ENCODE measurements at places on chromosomes 6 and 20. TPM values are rescaled to one million over a fixed set of nuclear protein-coding genes. Genes with fewer than 3 reads are reported as not detected.

Gene KCNQ2
- not detected for total RNA-seq

Gene ASCC3
- total RNA-seq, result 105 TPM

Gene FNDC11
- 1.3 TPM for total RNA-seq

Gene RSPO3
- total RNA-seq, result not detected

Gene GPR6
- not detected for total RNA-seq

Gene MAP1LC3A
- 15.5 TPM for total RNA-seq

Gene ANKEF1
- total RNA-seq, result 3.3 TPM

Gene PREX1
- 109 TPM for total RNA-seq

Gene TLDC2
- total RNA-seq, result not detected

Gene NHSL1
- total RNA-seq, result 142 TPM

Gene CRIP3
- not detected for total RNA-seq

Gene KLHDC3
- 137 TPM for total RNA-seq

Gene FAM83C
- total RNA-seq, result not detected

Gene MDFI
- 82.3 TPM for total RNA-seq

Gene MYBL2
- 24.5 TPM for total RNA-seq

Gene CLPSL2
- total RNA-seq, result not detected

Gene COL9A3
- total RNA-seq, result 0.65 TPM

Gene TRIM10
- not detected for total RNA-seq

Gene EYA4
- total RNA-seq, result 0.98 TPM

Gene STMND1
- total RNA-seq, result not detected

Gene ZNF391
- total RNA-seq, result 1.6 TPM

Gene ACOT13
- 5.2 TPM for total RNA-seq

Gene RWDD1
- 27.8 TPM for total RNA-seq

Gene RIPK1
- total RNA-seq, result 22.6 TPM

Gene DEF6
- total RNA-seq, result 0.98 TPM

Gene SLC13A3
- under 0.01 TPM for total RNA-seq

Gene SYCP2
- total RNA-seq, result 0.33 TPM

Gene BEND3
- 7.5 TPM for total RNA-seq

Gene ALDH5A1
- total RNA-seq, result 0.98 TPM

Gene PACRG
- total RNA-seq, result not detected

Gene DNAH8
- under 0.01 TPM for total RNA-seq

Gene MUCL3
- not detected for total RNA-seq

Gene ENPP4
- total RNA-seq, result 8.0 TPM

Gene GJA10
- not detected for total RNA-seq

Gene FAXC
- total RNA-seq, result 0.19 TPM

Gene TENT5A
- 6.0 TPM for total RNA-seq

Gene CRISP3
- not detected for total RNA-seq

Gene EPPIN
- total RNA-seq, result not detected

Gene TINAG
- not detected for total RNA-seq

Gene MYB
- total RNA-seq, result 0.10 TPM

Gene CSE1L
- total RNA-seq, result 91.1 TPM

Gene TMEM200A
- 0.67 TPM for total RNA-seq

Gene SPAG4
- 6.9 TPM for total RNA-seq

Gene DBNDD2
- 4.9 TPM for total RNA-seq

Gene SNAP91
- total RNA-seq, result 0.33 TPM

Gene SH3BGRL2
- 33.1 TPM for total RNA-seq

Gene RIPOR2
- total RNA-seq, result 0.10 TPM

Gene MATN4
- total RNA-seq, result not detected
